ENCODE measurements at places on chromosomes 5 and 9. TPM values are rescaled to one million over a fixed set of nuclear protein-coding genes. Genes with fewer than 3 reads are reported as not detected.

GABRP gene
- total RNA-seq, result 1.5 TPM

DNA sequence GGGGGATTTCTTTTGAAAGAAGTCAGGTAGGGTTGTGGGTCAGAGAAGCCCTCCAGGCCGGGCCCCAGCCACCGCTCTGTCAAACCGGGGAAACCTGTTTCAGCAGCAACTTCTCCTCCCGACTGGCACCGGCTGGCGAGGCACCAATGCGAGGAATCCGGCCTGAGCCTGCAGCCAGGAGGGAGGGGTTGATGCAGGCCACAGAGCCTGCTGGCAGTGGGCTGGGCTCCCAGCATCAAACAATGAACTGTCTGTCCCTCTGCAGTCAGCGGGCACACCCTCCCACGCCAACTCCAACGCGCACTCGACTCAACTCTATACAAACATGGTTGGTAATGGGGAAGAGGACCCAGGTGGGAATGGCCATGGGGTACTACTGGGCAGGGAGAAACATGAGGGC is 12.1 kb downstream of the PCDH1 start:
- peak; percentile 70 for DNase-seq
- H3K36me3 ChIP-seq, result no peaks in the 10 kb centered on the region
- peaks cover 2% of the 10 kb centered on the region for H3K27me3 ChIP-seq
- H3K27ac ChIP-seq, result no peak overlapping the region
- H3K4me3 ChIP-seq, result no peak overlapping the region

DNA sequence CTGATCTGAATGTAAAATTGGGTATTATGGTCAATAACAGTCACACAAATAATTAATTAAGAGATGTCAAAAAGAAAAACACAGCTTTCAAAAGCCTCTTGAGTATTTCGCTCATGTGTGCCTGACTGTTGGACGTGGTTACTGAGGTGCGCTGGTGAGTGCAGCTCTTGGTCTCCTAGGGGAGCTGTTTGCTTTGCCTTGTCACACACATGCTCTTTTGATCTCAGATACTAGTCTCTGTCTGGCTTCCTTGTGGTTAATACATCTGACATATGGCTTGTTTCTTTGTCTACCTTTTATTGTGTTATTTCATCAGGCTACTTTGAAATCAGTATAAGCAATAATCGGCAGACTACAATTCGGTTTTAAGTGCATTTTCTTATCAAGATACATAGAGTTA is 51.5 kb downstream of the PCSK1 start:
- no peaks in the 10 kb centered on the region for H3K4me1 ChIP-seq
- DNase-seq, result peak; percentile 10

AKNA gene
- 79.5 TPM for total RNA-seq

GRM6 gene
- total RNA-seq, result not detected

- peaks cover 4% of the 10 kb centered on the region for H3K36me3 ChIP-seq
- H3K4me1 ChIP-seq, result no peaks in the 10 kb centered on the region
- no peak for DNase-seq
Observed at GRCh38 chr5:78127875-78128274, 166.6 kb downstream of the AP3B1 start.

IFNA13 gene
- not detected for total RNA-seq

DNA sequence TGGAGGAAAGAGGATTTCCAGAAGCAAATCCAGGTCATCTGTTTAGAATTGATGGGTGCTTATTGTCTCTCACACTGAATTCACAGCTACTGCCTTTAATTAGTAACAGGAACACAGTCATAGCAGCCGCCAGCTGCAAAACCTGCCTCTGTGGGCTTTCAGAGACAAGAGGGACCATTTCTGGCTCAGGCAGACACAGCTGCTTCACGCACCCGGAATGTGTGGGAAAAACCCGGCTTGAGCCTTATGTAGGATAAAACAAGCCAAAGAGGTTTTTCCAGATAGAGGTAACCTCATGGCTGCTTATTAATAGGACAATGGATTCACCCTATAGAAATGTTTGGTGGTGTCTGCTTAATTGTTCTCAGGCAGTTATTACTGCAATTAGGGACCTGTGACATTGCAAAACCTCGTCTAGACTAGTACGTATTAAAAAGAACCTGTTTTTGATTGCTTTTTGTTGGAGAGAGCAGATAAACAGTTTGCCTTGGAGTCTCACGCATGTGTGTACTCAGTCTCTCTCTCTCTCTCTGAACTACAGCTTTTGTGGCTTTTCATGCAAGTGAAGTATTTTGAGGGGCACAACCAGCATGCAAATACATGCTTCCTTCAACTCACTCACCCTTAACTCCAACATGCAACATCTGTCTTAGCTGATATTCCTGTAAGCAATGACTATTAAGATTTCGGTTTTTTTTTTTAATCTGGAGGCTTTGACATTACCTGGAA is 302.7 kb downstream of the PLK2 start:
- H3K4me1 ChIP-seq, result no peaks in the 10 kb centered on the region
- DNase-seq, result peak; percentile 39
- H3K36me3 ChIP-seq, result no peaks in the 10 kb centered on the region
- no peaks in the 10 kb centered on the region for H3K27me3 ChIP-seq

- H3K27ac ChIP-seq, result peak overlapping the region; percentile 57
- H3K4me1 ChIP-seq, result peaks cover 4% of the 10 kb centered on the region
- H3K4me3 ChIP-seq, result no peak overlapping the region
- DNase-seq, result peak; percentile 47
- no peaks in the 10 kb centered on the region for H3K27me3 ChIP-seq
Observed at GRCh38 chr5:150044329-150044681, 42.0 kb downstream of the CSF1R start.

GKAP1 gene
- total RNA-seq, result 12.6 TPM

GRCh38 chr5:135339189-135339588 is 59.8 kb downstream of the MACROH2A1 start:
- no peaks in the 10 kb centered on the region for H3K27me3 ChIP-seq
- no peak overlapping the region for H3K4me3 ChIP-seq
- H3K36me3 ChIP-seq, result peaks cover 87% of the 10 kb centered on the region
- no peak overlapping the region for H3K27ac ChIP-seq
- DNase-seq, result no peak

PPWD1 gene
- 21.2 TPM for total RNA-seq

DNA sequence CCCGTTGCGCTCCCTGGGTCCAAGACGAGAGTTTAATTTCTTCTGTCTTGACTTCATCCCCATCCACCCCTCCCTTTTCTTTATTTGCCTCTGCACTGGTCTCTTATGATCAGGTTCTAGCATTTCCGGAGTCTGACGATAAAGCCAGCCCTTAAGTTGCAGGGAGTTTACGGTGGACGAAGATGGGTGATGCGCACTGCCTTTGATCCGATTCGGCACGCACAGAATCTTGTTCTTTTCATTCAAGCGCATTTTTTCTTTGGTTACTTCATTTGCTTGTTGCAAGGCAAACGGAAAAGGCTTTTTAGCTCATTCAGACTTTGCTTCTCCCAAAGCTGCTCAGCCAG is 488 bp upstream of the MCTP1 start:
- H3K36me3 ChIP-seq, result no peaks in the 10 kb centered on the region
- no peak overlapping the region for H3K4me3 ChIP-seq
- no peak for DNase-seq
- no peak overlapping the region for H3K27ac ChIP-seq

CARTPT gene
- not detected for total RNA-seq

PHF24 gene
- total RNA-seq, result 1.0 TPM

DNA sequence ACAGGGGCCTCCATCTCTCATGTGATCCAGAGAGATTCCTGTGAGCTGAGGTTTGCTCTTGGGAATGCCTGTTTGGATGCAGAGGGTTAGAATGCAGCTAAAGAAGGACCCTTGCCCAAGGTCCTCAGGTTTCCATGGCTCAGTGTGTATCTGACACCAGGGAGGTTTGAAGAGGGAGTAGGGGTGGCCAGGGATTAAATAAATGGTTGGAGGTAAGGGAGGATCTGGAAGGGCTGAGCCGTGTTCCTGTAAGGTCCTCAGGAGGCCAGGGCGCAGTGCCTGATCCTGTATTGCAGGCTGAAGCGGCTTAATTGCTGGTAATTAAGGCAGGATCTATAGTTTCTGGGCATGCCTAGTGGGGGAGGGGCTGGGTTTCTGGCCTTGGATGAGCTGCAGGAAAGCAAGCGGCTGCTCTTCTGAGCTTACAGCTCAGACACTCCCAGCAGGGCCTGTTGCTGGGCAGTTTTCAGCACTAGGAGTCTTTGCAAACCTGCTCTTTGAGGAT is 41.5 kb upstream of the MAP1B start:
- peak; percentile 41 for DNase-seq
- no peaks in the 10 kb centered on the region for H3K4me1 ChIP-seq
- H3K4me3 ChIP-seq, result no peak overlapping the region
- no peaks in the 10 kb centered on the region for H3K27me3 ChIP-seq

DNA sequence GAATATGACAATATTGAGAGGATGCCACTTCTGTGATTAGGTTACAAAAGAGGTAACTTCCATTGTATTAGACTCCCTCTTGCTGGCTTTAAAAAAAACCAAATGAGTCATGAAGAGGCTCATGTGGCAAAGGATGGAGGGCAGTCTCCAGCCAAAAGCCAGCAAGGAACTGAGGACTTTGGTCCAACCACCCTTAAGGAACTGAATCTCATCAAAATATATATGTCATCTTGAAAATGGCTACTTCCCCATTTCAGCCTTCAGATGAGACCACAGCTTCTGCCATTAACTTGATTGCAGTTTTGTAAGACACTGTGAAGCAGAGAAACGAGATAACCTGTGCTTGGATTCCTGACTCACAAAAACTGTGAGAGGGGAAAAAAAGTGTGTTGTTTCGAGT is 15.5 kb upstream of the TRIM32 start:
- no peak for DNase-seq
- no peaks in the 10 kb centered on the region for H3K36me3 ChIP-seq
- H3K27ac ChIP-seq, result no peak overlapping the region
- H3K4me3 ChIP-seq, result no peak overlapping the region
- H3K27me3 ChIP-seq, result no peaks in the 10 kb centered on the region
- no peaks in the 10 kb centered on the region for H3K4me1 ChIP-seq

GRCh38 chr5:96254980-96255691 is 177.9 kb downstream of the PCSK1 start:
- H3K27ac ChIP-seq, result no peak overlapping the region
- DNase-seq, result no peak
- no peaks in the 10 kb centered on the region for H3K4me1 ChIP-seq
- no peaks in the 10 kb centered on the region for H3K27me3 ChIP-seq
- no peak overlapping the region for H3K4me3 ChIP-seq

GRCh38 chr5:116340799-116341198 is 233.8 kb downstream of the SEMA6A start:
- no peak overlapping the region for H3K27ac ChIP-seq
- H3K4me1 ChIP-seq, result no peaks in the 10 kb centered on the region
- H3K36me3 ChIP-seq, result no peaks in the 10 kb centered on the region
- H3K4me3 ChIP-seq, result no peak overlapping the region
- H3K27me3 ChIP-seq, result no peaks in the 10 kb centered on the region
